ENCODE measurements at places on chromosomes 11 and 22.

GRCh38 chr11:66267379-66268243 lies 828 bp upstream of the RAB1B start:
- peak; percentile 56 for DNase-seq

DNA sequence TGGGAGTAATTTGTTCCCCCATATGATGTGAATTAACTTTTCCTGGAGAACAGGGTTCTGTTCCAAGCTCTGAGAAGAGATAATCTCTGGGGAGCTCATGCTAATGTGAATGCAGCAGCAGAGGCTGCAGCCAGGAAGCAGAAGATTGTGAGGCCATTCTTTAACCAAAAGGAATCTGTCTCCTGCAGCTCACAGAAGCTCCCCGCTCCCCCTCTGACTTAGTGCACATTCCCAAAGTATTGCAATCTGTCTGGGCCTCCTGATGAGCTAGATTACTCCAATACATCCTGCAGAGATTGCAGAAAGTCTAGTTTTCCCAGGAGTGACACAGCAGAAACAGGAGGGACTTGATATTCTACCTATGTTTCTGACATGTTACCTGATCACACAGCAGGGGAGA lies 420.6 kb upstream of the FAT3 start:
- DNase-seq, result no peak

DNA sequence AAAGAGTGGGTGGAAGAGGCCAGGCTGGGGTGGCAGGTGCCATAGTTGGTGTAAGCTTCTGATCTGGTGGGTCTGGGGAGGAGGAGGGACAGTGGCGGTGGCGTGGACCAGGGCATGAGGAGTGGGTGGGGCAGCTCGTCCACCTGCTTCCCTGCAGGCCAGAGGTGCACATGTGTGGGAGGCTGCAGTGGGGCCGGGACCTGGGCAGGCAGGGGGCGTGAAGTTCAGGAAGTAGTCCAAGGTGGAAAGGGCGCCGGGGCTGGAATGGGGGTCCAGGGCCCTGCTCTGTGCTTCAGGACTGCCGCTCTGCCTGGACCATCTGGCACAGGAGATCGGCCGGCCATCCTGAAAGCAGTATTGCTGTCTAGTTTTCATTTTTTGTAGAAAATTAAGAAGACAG lies 15.9 kb downstream of the RIBC2 start:
- no peak for DNase-seq

GRCh38 chr11:33773404-33773986 lies 825 bp downstream of the FBXO3 start:
- no peak for DNase-seq
